ENCODE measurements at places on chromosomes 5 and 9.

GRCh38 chr5:149239917-149240316 lies 31.7 kb upstream of the AFAP1L1 start:
- DNase-seq: no peak

DNA sequence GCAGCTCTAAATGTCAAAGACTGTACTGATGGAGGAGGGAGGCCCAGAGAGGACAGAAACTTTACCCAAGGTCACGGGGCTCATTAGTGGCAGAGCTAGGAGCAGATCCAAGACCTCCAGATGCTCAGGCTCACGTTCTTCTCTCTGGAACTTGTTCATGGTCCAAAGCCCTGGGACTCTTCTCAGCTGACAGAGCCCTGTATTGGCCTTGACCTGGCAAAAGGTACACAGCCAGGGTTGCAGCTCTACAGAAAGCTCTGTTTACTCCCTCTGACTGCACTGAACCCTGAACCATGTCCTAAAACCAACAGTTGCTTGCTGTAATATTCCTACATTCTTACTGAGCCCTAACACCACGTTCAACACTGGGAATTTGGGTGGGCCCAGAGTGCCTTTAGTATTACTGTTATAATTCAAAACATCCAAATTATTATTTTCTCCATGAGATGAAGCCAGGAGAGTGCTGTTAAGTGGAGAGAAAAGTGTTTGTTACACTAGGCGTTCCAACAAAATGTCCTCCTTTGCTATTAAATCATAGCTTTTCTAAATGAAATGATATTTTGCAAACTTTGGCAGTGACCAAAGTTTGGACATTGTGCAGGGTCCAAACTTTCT lies 602.4 kb upstream of the CLINT1 start:
- no peak for DNase-seq

DNA sequence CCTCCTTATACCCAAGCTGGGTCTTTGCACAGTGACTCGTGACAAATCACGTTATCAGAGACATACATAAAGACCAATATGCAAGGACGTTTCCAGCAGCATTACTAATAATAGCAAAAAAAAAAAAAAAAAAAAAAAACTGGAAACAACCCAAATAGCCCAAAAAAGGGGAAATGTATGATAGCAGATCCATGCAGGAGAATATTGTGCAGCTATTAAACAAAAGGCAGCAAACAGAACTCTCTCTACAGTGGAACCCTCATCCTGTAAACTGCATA lies 37.7 kb downstream of the C5orf15 start:
- no peak for DNase-seq

DNA sequence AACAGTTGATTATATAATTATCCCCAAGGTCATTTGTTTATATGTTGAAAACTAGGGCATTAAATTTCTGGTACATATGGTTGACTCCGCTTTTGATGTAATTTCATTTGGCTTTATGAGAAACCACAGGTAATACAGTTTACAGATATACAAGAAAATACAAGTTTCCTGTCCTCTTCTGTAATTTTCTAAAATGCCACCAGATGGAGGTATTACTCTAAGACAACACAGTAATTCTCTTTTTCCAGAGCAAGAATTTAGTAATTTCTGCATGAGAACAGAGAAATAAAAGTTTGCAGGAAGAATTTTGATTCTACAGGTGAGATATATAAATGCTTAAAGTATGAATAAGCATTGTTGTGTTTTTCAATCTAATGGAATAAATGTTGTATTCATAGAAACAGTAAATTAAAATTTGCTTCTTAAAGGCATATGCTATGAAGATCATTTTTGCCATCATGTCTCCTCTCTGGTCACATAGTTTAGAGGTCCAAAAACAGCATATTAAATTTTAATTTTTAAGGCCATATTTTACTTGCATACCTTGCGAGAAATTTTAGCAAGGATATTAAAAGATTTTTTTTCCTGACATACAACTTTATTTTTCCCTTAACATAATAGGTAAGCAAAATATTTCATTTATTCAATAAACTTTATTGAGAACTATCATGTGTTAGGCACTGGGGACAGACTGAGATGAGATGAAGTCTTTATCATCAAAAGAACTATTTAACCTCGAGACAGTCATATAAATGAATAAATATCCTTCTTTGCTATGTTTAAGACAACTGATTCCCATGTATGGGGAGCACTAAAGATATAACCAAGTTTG lies 22.7 kb downstream of the CHD1 start:
- DNase-seq: peak; percentile 61

DNA sequence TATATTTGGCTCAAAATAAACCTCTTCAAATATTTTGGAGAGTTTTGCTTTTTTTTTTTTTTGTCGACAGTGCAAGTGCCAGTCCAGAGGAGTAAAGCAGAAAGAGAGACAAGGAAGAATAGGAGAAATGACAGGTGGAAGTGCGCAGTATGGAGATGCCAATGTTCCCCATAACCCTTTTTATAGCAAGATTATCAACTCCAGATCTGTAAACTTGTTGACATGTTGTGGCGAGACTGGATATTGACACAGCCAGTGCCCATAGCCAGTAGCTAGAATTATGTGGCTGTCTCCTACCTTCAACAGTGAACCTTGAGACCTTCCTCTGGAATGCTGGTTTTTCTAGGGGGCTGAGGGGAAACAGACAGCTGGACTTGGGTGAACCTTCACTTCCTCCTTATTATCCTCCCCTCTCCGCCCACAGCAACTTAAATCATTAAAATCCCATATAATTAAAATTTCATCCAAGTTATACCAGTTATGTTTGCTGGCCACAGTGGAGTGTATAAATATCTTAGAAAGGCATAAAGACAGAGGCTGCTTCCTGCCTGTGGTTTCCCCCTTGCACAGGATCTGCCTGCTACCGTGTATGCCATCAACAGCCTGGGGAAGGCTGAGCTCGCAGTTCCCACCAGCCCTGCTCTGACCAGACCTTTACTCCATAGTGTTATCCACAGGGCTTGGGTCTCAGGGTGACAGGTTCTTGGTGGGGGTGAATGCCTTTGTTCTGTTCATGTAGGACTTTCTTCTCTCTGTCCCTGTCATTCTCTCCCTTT lies 112.3 kb upstream of the ANKH start:
- DNase-seq: no peak
